Activated T-helper 1 cell treated with anti-CD3 and anti-CD28 coated beads, Interleukin-12 subunit alpha, Interleukin-12 subunit beta, Interleukin-2, Interleukin-4 antibody, amounts not matched to agents 30 ng/mL and 10 ng/mL and 1 ng/mL, durations not matched to agents 14 hours and 24 hours and 36 hours (primary cell): ENCODE measurements at places on chromosomes 7 and 10. TPM values are rescaled to one million over a fixed set of nuclear protein-coding genes. Genes with fewer than 3 reads are reported as not detected.

Gene COX19
- 14.3 and 18.6 TPM in 2 replicates for total RNA-seq

Gene PTTG1IP2
- total RNA-seq = not detected in 2 replicates

Gene PTF1A
- not detected in 2 replicates for total RNA-seq

Gene BTRC
- total RNA-seq = 19.7 and 22.2 TPM in 2 replicates

Gene CDHR3
- 0.47 TPM in 2 replicates for total RNA-seq

Gene NEUROG3
- not detected in 2 replicates for total RNA-seq

Gene PNPLA8
- total RNA-seq = 16.8 and 18.3 TPM in 2 replicates

Gene WASHC2A
- total RNA-seq = 24.1 and 26.8 TPM in 2 replicates

Gene GCK
- 1.9 and 2.4 TPM in 2 replicates for total RNA-seq

DNA sequence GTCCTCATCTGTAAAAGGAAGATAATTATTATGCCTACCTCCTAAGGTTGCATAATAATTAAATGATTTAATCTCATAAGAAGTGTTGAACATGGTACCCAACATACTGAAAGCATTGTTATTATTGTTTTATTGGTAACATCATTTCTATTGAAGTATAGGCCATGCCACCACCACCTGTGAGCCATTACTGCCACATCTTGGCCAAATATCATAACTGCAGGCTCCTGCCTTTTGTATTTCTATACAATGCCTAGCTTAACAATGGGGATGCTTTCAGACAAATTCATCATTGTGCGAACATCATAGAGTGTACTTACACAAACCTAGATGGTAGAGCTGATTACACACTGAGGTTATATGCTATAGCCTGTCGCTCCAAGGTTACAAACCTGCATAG is 61.1 kb upstream of the NPSR1 start:
- DNase-seq = no peak

DNA sequence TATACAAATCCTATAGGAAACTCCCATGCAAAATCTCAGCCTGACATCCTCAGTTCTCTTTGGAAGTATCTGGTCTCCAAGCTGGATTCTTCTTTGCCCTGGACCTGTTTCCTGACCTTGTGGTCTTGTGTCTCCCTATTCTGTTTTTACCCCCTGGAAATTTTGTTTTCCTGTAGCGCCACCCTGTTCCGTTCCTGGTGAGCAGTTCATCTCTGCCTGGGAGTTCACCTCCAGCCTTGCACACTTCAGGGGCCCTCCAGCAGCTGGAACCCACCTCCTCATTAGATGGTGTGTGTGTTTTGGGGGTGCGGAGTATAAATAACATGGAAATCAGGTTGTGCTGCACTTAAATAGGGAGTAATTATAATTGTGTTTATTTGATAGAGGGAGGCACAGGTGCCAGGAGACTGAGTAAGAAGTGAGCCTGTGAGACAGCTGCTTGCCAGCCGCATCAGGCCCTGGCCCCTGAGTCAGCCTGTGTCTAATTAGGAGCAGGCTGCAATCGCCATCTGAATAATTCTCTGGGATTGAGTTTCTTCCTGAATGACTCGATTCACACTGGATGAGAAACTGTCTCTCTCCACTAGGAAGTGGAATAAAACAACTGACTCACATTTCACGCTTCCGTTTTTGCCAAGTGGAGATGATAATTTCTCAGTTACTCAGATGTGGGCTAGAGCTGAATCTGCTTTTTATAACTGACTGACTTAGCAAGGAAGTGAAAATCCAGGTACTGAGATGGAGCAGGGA is 69.4 kb upstream of the HECTD2 start:
- DNase-seq = no peak

DNA sequence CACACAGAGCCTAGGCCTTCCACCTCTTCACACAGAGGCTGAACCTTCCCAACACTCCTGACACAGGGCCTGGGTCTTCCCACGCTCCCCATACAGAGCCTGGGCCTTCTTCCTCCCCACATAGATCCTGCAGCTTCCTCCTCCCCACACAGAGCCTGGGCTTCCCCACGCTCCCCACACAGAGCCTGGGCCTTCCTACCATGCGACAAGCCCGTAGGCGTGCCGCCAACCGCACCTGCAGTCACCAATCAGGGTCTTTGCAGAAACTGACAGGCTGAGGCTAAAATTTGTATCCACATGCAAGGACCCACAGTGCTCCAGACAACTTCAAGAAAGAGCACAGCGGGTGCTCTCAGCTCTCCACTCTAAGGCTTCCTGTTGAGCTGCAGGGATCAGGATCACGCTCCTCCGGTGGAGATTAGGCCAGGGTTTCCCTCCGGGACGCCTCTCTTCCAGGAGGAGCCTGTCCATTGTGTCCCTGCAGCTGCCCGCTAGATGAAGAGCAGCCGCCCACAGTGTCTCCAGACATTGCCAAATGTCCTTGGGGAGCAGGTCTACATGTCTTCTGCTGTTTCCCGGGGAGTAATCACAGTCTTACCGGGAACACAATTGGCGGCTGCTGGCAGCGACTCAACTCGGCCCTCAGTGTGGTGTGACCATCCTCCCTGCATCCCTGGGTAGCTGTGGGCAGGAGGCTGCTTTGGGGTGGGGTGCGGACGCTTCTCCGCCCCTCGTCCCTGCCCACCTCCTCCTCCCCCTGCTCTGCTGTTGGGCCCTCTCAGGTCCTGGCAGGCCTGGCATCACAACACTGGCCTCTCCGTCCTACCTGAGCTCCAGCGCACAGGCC is 9.7 kb downstream of the CFAP46 start:
- no peak for DNase-seq

DNA sequence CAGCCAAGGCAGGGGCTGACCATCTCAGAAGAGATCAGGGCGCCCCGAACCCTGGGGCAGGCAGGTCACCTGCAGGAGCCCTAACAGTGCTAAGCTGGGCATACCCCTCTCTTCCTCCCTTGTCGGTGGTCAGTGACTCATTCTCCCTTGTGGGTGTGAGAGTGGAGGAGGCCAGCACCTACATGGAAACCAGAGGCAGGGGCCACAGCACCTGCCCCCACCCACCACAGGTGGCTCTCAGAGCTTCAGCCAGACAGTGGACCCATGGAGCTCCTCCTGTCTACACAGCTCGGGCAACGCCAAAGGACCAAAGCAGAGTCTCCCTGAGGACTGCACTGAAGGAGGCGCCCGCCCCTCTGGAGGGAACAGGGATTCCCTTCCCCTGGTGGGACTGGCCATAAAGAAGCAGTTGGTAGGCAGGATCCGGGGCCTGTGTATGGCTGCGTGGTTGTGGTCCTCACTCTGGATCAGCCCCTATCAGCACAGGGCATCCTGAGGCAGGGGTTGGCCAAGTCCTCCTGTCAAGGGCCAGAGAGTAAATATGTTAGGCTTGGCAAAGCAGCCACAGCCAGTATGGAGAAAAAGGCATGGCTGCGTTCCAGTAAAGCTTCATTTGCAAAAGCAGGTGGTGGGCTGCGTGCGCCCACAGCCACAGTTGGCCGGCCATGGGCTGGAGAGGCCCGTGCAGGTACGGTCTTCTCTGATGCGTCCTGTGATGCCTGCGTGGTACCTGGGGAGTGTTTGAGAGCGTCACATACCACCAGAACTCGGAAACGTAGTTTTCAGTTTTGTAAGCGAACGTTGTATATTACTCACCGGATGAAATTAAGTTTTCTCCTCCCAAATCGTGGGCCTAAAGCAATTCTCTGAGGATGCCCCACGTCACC is 198.2 kb downstream of the EBF3 start:
- DNase-seq = no peak

GRCh38 chr10:29113616-29113945 is 175.3 kb upstream of the LYZL1 start:
- DNase-seq = no peak

- DNase-seq = no peak
Observed at GRCh38 chr10:22454634-22455033, 109.3 kb downstream of the SPAG6 start.

GRCh38 chr7:23600236-23600635 is 3.1 kb downstream of the CCDC126 start:
- DNase-seq = no peak

- no peak for DNase-seq
Observed at GRCh38 chr7:44867073-44867995, 18.0 kb downstream of the PURB start.

DNA sequence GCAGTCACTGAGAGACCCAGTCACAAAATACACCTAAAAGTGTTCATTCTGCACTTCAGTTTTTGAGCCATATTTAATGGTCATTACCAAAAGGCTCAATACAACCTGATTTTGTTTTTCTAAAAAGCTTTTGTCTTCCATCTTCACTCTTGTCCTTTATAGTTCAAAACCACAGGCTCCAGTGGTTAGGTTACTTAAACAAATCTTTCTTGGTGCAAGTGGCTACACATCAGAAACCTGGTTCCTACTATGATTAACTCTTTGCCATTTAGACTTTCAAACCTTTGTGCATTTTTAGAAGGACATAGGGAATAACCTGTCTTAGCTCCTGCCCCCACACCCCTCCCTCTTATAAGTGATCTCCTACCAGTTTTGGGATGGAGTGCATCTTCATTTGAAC is 135.8 kb downstream of the STRA8 start:
- DNase-seq = no peak

- DNase-seq = no peak
Observed at GRCh38 chr7:92982928-92983327, 134.9 kb downstream of the SAMD9 start.

DNA sequence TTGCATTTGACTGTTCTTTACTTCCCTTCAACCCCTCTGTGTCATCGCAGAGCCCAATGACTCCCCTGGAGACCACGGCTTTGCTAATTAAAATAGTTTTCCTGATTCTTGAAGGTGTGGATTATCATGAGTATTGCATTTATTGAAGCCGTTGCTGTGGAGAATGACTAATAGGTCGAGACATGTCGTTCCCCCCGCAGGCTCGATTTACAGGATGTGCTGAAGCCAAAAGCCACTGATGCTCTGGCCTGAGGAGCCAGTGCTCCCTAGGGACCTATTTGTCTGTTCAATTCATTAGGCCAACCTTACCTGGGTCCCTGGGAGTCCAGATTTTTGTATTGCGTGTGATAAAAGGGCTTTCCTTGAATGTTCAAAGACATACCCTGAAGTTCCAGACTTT is 102.3 kb downstream of the NPTX2 start:
- DNase-seq = no peak

GRCh38 chr7:132145466-132145865 is 430.8 kb downstream of the PLXNA4 start:
- no peak for DNase-seq

DNA sequence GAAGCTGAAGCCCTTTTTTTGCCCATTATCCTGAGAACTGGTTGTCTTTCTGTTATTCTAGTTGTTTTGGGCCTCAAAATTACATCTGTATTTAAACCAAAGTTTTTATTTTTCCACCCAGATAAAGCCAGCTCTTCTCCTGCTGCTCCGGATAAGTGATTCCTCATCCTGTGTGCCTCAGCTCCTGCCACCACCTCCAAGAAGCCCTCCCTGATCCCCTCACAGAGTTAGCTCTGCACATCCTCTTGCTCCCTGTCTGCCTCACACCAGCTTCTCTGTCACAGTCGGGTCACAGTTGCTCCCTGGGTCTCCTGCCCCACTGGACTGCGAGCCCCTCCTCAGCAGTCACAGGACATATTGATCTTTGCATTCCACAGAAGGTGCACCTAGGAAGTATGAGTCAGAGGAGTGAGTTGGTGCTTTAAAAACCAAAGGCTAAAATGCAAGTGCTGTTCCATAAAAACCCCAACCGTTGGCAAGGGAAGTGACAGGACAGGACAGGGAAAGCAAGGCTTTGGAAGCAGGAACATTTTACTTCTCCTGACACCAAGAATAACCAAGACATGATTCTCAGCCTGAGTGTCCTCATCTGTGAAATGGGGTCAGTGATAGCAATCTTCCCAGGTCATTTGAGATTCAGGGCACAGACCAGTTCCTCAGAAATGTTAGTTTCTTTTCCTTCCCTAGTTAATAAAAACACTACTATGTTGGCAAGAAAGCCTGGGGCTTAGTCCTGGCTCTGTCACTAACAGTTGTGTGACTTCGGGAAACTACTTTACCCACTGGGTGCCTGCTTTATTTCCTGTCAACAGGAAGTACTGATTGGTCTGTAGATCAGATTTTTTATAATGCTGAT is 36.5 kb upstream of the EEPD1 start:
- DNase-seq = no peak

DNA sequence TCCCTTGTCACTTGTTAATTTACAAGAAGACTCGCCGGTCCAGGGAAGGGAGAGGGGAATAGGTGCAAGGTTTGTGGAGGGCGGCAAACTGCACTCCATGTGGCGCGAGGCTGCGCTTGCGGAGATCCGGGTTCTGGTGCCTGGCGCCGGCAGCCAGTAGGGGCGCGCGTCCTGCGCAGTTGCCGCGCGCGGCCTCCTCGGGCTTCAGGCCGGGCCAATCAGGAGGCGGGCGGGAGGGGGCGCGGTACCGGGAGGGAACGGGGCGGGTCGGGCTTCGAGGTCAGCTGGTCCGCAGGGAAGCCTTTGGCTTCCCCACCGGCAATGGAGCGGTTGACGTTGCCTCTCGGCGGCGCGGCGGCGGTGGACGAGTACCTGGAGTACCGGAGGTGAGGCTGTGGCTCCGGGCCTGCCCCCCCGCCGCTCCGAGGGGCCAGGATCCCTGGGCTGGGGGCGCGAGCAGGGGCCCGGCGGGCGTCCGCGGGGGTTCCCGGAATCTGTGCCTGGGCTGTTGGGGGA is at the start of gene FAM221A:
Gene FAM221A, plus strand, starts transcription at position 302 of the 516 bp plus-strand sequence. Its CDS starts 20 bp downstream, at position 322.
- peak; percentile 70 for DNase-seq

DNA sequence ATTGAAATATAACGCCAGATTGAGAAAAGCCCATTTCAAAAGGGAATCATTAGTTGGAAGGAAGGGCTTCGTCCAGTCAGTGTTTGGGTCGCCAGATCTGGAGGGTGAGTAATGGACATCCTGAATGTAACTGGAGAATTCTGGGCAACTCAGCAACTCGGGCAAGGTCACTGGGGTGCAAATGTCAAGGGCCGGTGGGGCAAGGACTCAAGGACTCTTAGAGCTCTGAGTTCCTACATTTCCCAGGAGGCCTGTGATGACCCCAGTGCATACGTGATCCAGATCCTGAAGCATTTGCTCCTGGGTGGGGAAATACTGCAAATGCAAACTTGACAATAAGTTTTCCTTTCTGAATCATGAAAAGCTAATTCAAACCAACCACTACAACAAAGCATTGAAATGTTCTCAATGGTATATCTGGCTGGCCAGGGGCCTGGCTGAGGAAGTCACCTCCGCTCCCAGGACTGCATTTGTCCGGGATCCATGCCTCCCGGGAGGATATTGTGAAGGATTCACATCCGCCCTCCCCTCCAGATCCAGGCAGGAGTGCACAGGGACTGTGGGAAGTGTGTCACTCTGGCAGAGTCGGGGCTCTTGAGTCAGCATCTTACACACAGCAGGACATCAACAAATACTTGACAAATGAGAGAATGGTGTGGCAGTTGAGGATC is 164.0 kb downstream of the FANK1 start:
- no peak for DNase-seq

DNA sequence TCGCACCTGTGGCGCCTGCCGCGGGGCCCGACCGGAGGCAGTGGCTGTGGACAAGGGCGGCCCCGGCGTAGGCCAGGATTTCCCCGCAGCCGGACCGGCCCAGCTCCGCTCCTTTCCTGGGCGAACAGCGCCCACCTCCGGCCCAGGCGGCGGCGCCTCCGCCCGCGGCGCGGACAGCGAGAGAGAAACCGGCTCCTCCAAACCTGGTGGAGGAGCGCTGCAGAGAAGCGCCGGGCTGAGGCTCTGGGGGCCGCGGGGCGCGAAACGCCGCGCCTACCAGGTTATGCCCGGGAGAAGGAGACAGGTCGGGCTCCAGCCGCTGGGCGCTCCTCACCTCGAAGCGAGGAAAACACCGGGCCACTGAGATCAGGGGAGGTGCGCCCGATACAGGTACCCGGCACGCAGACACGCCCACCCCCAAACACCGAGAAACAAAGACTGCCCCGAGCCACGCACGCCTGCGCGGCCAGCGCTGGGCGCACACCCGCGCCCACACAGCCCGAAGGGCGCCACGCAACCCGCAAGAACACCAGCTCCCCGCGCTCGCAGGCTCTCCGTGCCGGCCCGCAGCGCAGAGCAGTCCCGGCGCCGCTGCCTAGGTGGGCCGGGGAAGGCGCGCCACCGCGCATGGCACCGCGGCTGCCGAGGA is 3.3 kb downstream of the GRID1 start:
- no peak for DNase-seq
